ENCODE measurements at places on chromosomes 5 and 9.

DNA sequence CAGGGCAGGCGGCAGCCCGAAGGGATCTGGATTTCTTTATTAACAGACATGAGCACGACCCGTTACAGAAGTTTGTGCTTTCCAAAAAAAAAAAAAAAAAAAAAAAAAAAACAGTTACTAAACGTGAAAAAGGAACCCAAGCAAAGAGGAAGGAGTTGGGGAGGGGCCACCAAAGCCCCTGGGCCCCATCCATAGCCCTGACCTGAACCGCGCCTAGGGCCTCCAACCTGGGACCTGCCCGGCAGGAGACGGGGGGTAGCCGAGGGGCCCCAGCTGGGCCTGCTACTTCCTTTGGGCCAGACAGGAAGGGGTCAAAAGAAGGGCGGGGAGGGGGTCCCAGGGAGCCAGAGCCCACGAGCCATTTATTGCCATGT, 10.0 kb downstream of the PRR7 start:
- DNase-seq = no peak

DNA sequence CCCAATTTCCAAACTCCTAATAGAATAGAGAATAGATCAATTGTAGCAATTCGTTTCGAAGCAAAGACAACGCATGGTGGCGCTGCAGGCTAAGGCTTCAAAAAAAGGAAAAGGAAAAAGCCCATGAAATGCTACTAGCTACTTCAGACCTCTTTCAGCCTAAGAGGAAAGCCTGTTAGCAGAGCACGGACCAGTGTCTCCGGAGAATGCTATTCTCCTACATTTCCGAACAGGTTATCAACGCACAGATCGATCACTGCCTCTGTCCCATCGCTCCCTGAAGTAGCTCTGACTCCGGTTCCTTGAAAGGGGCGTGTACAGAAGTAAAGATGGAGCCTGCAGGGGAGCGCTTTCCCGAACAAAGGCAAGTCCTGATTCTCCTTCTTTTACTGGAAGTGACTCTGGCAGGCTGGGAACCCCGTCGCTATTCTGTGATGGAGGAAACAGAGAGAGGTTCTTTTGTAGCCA, at the start of gene PCDHB15:
PCDHB15 (plus strand) TSS at position 146 of the 468 bp plus-strand sequence; CDS start at position 330, 184 bp downstream.
- no peak for DNase-seq

DNA sequence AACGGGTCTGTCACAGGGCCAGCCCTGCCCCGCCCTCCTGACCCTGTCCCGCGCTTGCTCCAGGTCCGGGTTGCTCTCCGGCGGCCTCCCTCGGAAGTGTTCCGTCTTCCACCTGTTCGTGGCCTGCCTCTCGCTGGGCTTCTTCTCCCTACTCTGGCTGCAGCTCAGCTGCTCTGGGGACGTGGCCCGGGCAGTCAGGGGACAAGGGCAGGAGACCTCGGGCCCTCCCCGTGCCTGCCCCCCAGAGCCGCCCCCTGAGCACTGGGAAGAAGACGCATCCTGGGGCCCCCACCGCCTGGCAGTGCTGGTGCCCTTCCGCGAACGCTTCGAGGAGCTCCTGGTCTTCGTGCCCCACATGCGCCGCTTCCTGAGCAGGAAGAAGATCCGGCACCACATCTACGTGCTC, 4.2 kb downstream of the B4GALT7 start:
- no peak for DNase-seq

DNA sequence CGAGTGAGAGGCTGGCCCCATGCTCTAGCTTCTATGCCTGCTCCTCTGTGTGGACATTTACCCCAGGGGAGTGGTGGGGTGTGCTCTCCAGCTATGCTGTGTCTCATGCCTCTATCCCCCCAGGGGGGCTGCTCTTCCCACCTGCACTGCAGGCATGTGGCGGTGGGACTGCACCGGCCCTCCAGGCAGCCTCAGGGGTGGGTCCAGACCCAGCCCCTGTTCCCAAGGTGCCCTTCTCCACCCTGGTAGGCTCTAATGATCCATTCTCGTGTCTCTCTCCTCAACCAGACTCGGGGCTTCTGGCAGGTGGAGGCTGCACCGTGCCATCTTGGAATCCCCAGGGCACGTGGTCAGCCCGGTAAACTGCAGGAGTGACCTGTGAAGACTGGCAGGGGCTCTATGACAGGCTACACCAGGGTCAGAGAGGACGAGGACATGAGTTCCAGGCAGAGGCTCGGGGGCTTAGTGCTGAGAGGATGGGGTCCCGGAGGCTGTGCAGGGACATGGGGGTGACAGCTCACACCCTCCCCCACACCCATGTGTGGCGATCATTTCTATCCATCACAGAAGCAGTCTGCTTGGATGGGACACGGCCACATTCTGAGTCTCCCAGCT, 22.7 kb upstream of the COL5A1 start:
- no peak for DNase-seq

DNA sequence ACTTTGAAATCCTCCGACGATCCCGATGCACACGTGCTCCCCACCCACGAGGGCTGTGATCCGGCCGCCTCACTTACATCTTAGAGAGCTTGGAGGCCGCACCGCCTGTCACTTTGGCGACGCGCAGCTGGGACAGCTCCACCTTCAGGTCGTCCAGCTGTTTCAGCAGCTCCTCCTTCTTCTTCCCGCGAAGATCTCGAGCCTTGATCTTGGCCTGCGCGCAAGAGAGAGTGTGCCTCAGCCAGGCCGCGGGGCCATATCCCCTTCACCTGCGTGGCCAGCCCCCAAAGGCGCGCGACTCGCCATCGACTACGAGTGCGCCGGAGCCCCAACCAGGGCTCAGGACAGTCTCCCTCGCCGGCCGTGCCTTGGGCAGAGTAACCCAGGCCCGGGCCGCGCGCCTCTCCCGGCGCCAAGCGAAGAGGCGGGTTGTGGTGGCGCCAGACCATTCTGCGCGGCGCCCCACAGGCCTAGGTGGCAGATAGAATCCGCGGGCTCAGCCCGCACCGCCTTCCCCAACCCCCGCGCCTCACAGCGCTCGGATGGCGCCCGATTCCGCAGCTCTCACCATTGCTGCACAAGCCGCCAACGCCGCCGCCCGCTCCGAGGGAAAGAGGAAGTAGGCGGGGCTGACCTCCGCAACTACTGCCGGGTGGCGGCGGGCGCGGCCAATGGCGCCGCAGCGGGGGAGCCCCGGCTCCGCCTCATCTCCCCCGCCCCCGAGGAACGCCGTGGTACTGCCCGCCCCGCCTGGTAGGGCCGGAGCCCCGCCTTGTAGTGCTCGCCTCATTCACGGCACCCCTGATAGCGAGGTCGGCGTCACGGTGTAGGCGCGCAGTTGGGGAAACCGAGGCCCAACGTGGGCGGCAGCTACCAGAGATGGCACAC, at the start of the genes ARPC5L and RPL35:
ARPC5L (plus strand) TSS at position 789 of the 888 bp plus-strand sequence. CDS start 7,161 bp downstream, outside the sequence.
RPL35 (minus strand) TSS at position 616 of the 888 bp plus-strand sequence; CDS start at position 571, 45 bp downstream.
- peak; percentile 97 for DNase-seq

- DNase-seq = peak; percentile 30
Observed at GRCh38 chr5:102561894-102562760, 63.3 kb upstream of the SLCO6A1 start.

Measured in urothelium cell line (cell line).